ENCODE measurements at places on chromosomes 4 and X. TPM values are rescaled to one million over a fixed set of nuclear protein-coding genes. Genes with fewer than 3 reads are reported as not detected.

Gene NXF2B
- not detected for total RNA-seq

Gene PITX2
- total RNA-seq = 0.49 TPM

Gene AWAT2
- not detected for total RNA-seq

Gene RNF128
- total RNA-seq = 0.88 TPM

Gene YY2
- 3.7 TPM for total RNA-seq

Gene DCAF4L1
- total RNA-seq = 0.85 TPM

Gene ELF4
- total RNA-seq = 7.0 TPM

Gene ADH1B
- total RNA-seq = 5,346 TPM

Gene HAND2
- total RNA-seq = 12.1 TPM

Gene TFE3
- 50.9 TPM for total RNA-seq

Gene SSX1
- not detected for total RNA-seq

Gene TRIML2
- not detected for total RNA-seq

Gene NDST3
- total RNA-seq = not detected

Gene LRP2BP
- total RNA-seq = 0.85 TPM

Gene RHOXF2
- total RNA-seq = not detected

Gene MEPE
- total RNA-seq = not detected

Gene CDS1
- 0.19 TPM for total RNA-seq

Gene TMSB4X
- 3,003 TPM for total RNA-seq

Gene CAPN6
- 0.17 TPM for total RNA-seq

Gene PCDH10
- total RNA-seq = not detected

Gene PDCL2
- not detected for total RNA-seq

Gene PDGFC
- total RNA-seq = 39.9 TPM

Gene PNMA6A
- 1.9 TPM for total RNA-seq

Gene CLCN5
- 6.8 TPM for total RNA-seq

Gene FRAS1
- total RNA-seq = 6.0 TPM

Gene CYTL1
- 1.2 TPM for total RNA-seq

Gene FMR1NB
- total RNA-seq = not detected

Gene PARM1
- total RNA-seq = 59.3 TPM

Gene MAOA
- 311 TPM for total RNA-seq

Gene POLN
- total RNA-seq = 2.6 TPM

Gene HTRA3
- total RNA-seq = 65.9 TPM

Gene HTR2C
- not detected for total RNA-seq

Gene WDR45
- total RNA-seq = 84.5 TPM

Gene ARHGAP36
- not detected for total RNA-seq

Measured in subcutaneous adipose tissue (tissue), 4 donors.